Stimulated activated CD4-positive, alpha-beta T cell treated with anti-CD3 and anti-CD28 coated beads, Interleukin-4, amount 100 ng/mL, for 24 hours (primary cell): ENCODE measurements at places on chromosomes 7 and 10.

DNA sequence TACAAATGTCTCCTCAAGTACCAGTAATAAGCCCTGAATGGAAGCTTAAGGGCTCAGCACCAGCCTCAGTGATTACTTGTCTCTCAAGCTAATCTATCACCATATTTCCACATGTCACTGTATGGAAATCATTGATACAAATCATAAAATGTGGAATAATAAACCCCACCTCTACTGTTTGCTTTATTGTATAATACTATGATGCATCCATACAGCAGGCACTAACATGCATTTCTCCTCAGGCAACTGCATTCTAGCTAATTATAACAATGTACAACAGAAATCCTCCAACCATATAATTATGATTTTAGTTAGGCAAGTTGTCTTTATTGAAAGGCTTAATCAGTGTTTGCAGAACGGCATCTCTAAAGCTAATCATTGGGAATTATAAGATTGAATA, 26.2 kb downstream of the CRPPA start:
- no peak for DNase-seq

- no peak for DNase-seq
Measured at GRCh38 chr10:17415046-17415658, 39.2 kb downstream of the ST8SIA6 start.

GRCh38 chr7:6198689-6199595, 73.5 kb downstream of the CYTH3 start:
- DNase-seq = no peak

DNA sequence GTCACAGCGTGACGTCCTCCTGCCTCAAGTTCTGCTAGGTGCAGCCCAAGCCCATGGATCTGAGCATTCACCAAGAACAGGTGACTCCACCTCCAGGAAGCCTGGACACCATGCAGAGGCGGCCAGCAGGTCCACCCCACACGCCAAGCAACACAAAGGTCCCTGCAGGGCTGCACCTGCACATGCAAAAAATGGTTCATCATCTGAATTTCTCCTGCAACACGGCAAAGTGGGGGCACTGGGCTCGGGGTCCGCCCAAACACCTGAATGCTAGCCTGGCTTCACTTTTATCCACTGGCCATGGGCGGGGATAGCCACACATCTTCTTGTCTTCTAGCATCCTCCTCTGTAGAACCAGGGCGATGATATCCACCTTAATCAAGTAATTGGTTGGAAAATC, 28.9 kb downstream of the CNPY1 start:
- DNase-seq = no peak

DNA sequence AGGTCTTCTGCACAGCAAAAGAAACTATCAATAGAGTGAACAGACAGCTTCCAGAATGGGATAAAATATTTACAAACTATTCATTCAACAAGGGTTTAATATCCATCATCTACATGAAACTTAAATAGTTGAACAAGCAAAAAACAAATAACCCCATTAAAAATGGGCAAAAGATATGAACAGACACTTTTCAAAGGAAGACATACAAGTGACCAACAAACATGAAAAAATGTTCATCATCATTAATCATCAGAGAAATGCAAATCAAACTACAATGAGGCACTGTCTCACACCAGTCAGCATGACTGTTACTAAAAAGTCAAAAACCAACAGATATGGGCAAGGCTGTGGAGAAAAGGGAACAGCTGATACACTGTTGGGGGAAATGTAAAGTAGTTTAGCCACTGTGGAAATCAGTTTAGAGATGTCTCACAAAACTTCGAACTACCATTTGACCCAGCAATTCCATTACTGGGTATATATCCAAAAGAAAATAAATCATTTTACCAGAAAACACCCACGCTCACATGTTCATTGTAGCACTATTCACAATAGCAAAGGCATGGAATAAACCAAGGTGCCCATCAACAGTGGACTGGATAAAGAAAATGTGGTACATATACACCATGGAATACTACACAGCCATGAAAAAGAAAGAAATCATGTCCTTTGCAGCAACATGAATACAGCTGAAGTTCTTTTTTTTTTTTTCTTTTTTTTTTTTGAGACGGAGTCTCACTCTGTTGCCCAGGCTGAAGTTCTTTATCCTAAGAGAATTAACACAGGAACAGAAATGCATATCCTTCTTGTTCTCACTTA, 172.6 kb downstream of the KLF6 start:
- DNase-seq = no peak

GRCh38 chr10:14553448-14553847, 221.2 kb downstream of the FAM107B start:
- DNase-seq = no peak

DNA sequence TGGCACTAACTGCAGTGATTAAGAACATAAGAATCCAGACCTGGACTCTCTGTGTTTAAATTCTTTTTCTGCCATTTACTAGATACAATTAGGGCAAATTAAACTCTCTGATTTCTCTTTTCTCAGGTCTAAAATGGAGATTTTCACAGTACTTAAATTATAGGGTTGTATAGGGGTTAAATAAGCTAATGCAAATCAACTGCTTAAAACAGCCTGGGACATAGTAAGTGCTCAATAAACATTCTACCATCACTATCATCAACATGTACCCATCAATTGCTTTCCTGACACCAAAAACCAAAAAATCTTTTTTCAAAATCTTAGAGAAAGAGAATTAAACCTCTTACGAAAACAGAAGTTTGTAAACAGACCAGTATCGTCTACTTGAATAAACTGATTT, 4.5 kb downstream of the ZNF800 start:
- no peak for DNase-seq

DNA sequence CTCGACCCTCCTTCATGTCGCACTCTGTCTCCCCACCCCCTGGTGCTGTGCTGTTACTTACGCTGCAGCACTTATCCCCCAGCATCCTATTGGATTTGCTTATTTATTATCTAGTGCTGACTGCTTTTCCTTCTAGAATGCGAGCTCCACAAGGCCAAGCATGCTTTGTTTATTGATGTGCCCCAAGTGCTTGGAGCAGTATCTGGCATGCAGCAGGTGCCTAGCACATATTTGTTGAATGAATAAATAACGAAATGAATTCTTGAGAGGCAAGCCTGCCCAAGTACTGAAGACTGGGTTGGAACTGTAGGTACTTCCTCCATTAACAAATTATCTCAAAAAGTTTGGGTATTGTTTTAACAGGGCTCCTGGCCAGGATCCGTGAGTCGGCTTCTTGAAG, 24.8 kb upstream of the ZNF32 start:
- no peak for DNase-seq
